GM23248 (cell line): ENCODE measurements at places on chromosomes 5 and 9. TPM values are rescaled to one million over a fixed set of nuclear protein-coding genes. Genes with fewer than 3 reads are reported as not detected.

- H3K4me3 ChIP-seq: no peak overlapping the region
- H3K4me1 ChIP-seq: no peaks in the 10 kb centered on the region
- no peak for DNase-seq
- H3K36me3 ChIP-seq: no peaks in the 10 kb centered on the region; the same call in 1 of the 2 replicates
- no peaks in the 10 kb centered on the region for H3K27me3 ChIP-seq
Measured at GRCh38 chr9:129070696-129071525, 10.0 kb upstream of the DOLPP1 start.

Gene NMUR2
- total RNA-seq: not detected in 2 replicates

Gene NUTM2F
- total RNA-seq: not detected in 2 replicates

Gene TNFAIP8
- total RNA-seq: 9.9 and 14.8 TPM in 2 replicates

DNA sequence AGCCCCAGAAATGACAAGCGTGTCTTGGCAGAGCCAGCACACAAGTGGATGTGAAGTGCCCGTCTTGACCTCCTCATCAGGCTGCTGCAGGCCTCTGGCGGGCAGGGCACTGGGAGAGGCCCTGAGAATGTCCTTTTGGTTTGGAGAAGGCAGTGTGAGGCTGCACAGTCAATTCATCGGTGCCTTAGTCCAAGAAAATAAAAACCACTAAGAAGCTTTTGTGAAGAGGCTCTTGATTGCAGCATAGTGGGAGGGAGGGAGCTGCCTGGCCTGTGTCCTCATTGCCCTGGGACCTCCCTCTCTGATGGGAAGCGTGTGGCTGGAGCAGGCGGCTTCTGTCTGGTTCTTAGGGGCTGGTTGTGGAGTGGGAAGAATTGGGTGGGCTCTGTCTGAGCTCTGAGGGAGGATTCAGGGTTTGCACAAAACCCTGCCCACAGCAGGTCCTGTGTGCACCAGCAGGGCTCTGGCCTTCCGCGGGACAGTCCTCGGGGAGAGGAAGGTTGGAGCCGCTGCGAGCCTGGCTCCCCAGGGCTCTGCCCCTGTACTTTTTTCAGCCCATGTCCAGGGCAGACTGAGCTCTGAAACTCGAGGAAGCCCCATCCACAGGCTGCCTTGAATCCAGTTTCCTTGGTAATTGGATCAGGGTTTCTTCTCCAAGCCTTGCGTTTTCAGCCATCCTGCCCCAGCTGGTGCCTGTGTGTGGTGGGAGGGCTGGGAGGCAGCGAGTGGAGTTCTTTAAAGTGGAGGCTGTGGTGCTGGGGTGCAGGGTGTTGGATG, 1.1 kb downstream of the HRCT1 start:
- DNase-seq: peak; percentile 90
- peak overlapping the region; percentile 97 for H3K27ac ChIP-seq
- H3K4me3 ChIP-seq: peak overlapping the region; percentile 56
- no peaks in the 10 kb centered on the region for H3K36me3 ChIP-seq
- no peaks in the 10 kb centered on the region for H3K27me3 ChIP-seq

DNA sequence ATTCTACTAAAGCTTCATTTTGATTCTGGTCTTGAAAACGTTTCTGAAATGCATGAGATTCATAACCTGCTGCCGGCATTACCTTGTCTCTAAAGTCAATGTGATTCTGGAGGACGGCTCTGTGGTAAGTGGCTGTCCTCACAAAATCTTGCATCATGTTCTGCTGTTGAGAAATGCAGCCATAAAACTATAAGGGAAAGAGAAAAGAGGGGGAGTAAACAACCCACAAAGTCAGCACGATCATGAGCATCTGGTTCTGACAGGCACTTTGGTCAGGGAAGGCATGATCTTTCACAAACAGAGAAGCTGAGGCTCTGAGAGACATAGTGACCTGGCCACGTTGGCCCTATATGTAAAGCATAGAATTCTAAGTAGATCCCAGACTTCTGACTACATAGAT, 168.9 kb upstream of the PUM3 start:
- no peak overlapping the region for H3K27ac ChIP-seq
- no peaks in the 10 kb centered on the region for H3K4me1 ChIP-seq
- no peaks in the 10 kb centered on the region for H3K36me3 ChIP-seq
- H3K27me3 ChIP-seq: no peaks in the 10 kb centered on the region; the same call in 1 of the 2 replicates

DNA sequence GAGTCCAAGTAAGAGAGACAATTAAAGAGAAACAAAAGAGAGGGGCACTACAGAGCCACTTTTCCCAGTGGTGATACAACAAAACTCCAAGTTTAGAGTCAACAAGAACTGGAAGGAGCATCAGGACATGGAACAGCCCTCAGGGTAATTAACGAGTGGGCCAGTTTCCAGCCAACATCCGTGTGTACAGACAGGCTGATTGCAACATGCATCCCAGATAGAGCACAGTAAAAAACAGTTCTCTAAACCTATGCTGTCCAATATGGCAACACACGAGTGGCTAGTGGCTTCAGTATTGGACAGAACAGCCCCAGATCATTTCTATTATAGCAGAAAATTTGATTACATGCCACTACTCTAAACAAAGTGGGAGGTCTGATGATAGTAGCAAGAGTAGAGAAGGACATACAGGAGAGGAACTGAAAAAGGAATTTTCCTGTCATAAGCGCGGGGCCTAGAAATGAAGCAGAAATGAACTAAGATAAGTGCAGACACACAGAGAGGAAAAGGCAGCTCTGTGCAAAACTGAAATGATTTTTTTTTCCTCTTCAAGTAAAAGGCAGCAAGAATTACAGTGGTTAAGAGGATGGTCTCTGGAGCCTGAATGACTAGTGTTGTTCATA, 175.6 kb upstream of the CCNG1 start:
- H3K27me3 ChIP-seq: no peaks in the 10 kb centered on the region
- no peaks in the 10 kb centered on the region for H3K36me3 ChIP-seq
- no peak for DNase-seq
- no peak overlapping the region for H3K4me3 ChIP-seq

Gene CDH12
- not detected in 2 replicates for total RNA-seq

- DNase-seq: peak; percentile 69
- no peaks in the 10 kb centered on the region for H3K36me3 ChIP-seq
- no peak overlapping the region for H3K4me3 ChIP-seq
- no peak overlapping the region for H3K27ac ChIP-seq
- peaks cover 6% of the 10 kb centered on the region; the same call in 1 of the 2 replicates for H3K27me3 ChIP-seq
Measured at GRCh38 chr9:70935856-70936255, 185.6 kb downstream of the TRPM3 start.

Gene SGCD
- 67.0 and 69.7 TPM in 2 replicates for total RNA-seq

GRCh38 chr5:2172471-2172870, 289.7 kb upstream of the IRX4 start:
- H3K36me3 ChIP-seq: no peaks in the 10 kb centered on the region
- no peaks in the 10 kb centered on the region for H3K4me1 ChIP-seq
- no peak overlapping the region for H3K27ac ChIP-seq
- DNase-seq: no peak

GRCh38 chr5:150672884-150673275, 11.8 kb downstream of the MYOZ3 start:
- DNase-seq: no peak
- no peak overlapping the region for H3K27ac ChIP-seq
- no peaks in the 10 kb centered on the region for H3K36me3 ChIP-seq
- peaks cover 7% of the 10 kb centered on the region for H3K4me1 ChIP-seq

DNA sequence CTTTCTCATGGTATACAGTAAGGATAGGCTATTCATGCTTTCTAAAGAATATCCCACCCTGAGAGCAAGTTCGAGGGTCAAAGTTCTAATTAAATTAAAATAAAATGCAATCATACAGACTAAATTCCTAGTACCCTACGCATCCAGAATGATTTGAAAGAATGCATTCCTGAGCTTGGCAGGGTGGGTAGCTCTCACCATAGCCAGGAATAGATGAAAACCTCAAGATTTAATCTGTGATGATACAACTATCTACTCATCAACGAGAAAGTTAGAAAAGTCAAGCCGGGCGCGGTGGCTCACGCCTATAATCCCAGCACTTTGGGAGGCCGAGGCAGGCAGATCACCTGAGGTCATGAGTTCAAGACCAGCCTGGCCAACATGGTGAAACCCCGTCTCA, 32.3 kb downstream of the SERINC5 start:
- no peaks in the 10 kb centered on the region for H3K4me1 ChIP-seq
- no peaks in the 10 kb centered on the region for H3K27me3 ChIP-seq
- H3K36me3 ChIP-seq: no peaks in the 10 kb centered on the region
- H3K4me3 ChIP-seq: no peak overlapping the region
- no peak for DNase-seq

GRCh38 chr5:80168388-80169028, 87.3 kb downstream of the SERINC5 start:
- peaks cover under 1% of the 10 kb centered on the region; the same call in 1 of the 2 replicates for H3K36me3 ChIP-seq
- H3K4me3 ChIP-seq: no peak overlapping the region
- no peaks in the 10 kb centered on the region for H3K27me3 ChIP-seq
- DNase-seq: no peak
- no peak overlapping the region for H3K27ac ChIP-seq
- H3K4me1 ChIP-seq: no peaks in the 10 kb centered on the region

Gene GAPVD1
- 33.6 and 36.3 TPM in 2 replicates for total RNA-seq

Gene CCL28
- total RNA-seq: 0.25 and 1.3 TPM in 2 replicates

Gene MLLT3
- 11.9 and 12.1 TPM in 2 replicates for total RNA-seq

GRCh38 chr9:124209774-124210173, 48.0 kb upstream of the NEK6 start:
- no peaks in the 10 kb centered on the region for H3K36me3 ChIP-seq
- no peak for DNase-seq
- H3K27me3 ChIP-seq: peaks cover 12% of the 10 kb centered on the region; the same call in 1 of the 2 replicates
- H3K4me3 ChIP-seq: no peak overlapping the region

DNA sequence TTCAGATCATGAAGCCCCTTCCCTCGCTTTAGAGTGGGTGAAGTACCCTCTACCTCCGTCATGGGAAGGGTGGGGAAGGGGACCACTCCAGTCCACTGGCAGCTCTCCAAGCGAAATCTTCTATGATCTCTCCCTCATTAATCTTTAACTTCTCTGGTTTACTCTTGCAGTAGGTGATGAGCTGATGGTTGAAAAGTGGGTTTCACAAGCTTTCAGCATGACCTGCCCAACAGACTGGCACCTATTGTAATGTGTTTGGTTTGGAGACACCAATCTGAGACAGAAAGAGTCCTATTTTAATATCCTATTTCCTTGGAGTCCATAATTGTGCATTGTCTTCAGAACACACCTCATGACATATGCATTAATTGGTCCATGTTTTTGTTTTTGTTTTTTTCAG, 70.8 kb upstream of the TGFBR1 start:
- H3K4me1 ChIP-seq: peaks cover 41% of the 10 kb centered on the region
- no peak for DNase-seq
- no peak overlapping the region for H3K27ac ChIP-seq
- H3K36me3 ChIP-seq: no peaks in the 10 kb centered on the region
- H3K4me3 ChIP-seq: no peak overlapping the region
- no peaks in the 10 kb centered on the region for H3K27me3 ChIP-seq

Gene PPP2R2B
- total RNA-seq: 0.11 TPM in 1 of 2 replicates, not detected in the other

GRCh38 chr9:123686131-123686828, 243.6 kb downstream of the DENND1A start:
- H3K4me1 ChIP-seq: peaks cover 4% of the 10 kb centered on the region; the same call in 1 of the 2 replicates
- H3K27me3 ChIP-seq: no peaks in the 10 kb centered on the region
- no peak overlapping the region for H3K27ac ChIP-seq

DNA sequence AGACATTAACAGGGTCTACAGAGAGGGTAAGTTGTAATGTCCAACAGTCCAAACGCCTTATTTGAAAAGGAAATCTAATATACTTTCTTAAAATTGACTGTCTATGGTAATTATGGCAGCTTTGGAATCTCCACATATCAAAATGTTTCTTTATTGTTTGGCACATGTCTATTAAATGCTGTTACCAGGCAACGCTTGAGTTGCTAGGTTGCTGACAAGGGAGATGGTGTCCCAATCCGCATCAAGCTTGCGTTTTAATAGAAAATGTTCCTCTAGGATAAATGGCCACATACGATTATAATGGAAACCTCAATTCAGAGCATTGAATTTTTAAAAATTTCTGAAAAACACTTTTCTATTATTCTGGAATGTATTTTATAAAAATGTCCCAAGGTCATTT, 9.2 kb downstream of the ANXA1 start:
- peaks cover 27% of the 10 kb centered on the region for H3K4me1 ChIP-seq
- peaks cover 89% of the 10 kb centered on the region for H3K36me3 ChIP-seq
- DNase-seq: no peak
- H3K27ac ChIP-seq: peak overlapping the region; percentile 17; the same call in 1 of the 2 replicates
- H3K4me3 ChIP-seq: no peak overlapping the region

- peak; percentile 86 for DNase-seq
- no peaks in the 10 kb centered on the region for H3K36me3 ChIP-seq
- H3K27ac ChIP-seq: no peak overlapping the region
- H3K27me3 ChIP-seq: 0 out of 2 replicates have a peak, but pooled peaks cover 4% of the 10 kb centered on the region
Measured at GRCh38 chr9:69412741-69413150, 87.7 kb downstream of the ENTREP1 start.

Gene LPCAT1
- 31.6 and 48.4 TPM in 2 replicates for total RNA-seq

GRCh38 chr9:110128664-110129329, 79.2 kb downstream of the C9orf152 start:
- peaks cover 6% of the 10 kb centered on the region; the same call in 1 of the 2 replicates for H3K36me3 ChIP-seq
- H3K27me3 ChIP-seq: no peaks in the 10 kb centered on the region
- no peak for DNase-seq
- peaks cover 40% of the 10 kb centered on the region for H3K4me1 ChIP-seq
- H3K27ac ChIP-seq: no peak overlapping the region

DNA sequence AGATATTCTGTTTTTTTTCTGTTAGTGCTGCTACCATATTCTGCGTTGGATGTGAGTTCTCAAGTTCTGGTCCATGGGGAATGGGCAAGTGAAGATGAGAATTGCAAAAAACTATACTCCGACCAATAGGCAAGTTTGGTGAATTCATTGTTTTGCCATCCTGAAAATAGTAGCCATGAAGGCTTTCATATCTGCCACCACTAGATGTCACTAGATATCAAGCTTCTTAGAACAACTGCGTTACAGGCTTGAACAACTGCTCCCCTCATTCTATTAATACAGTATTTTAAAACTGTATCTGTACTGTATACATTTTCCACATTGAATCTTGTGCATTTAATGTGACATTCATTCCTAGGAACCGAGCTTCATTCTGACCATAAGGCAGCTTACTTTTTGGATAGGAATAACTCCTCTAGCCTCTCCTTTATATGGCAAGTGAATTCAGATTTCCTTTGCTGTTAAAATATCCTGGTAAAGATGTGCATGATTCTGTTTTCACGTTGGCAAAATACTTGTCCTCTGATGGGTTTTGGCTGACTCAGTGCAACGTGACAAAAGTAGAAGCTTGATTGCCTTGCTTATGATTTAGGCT, 163.6 kb downstream of the SREK1 start:
- no peak overlapping the region for H3K27ac ChIP-seq
- H3K4me1 ChIP-seq: no peaks in the 10 kb centered on the region
- no peaks in the 10 kb centered on the region for H3K36me3 ChIP-seq
